H4 (cell line): ENCODE measurements at places on chromosomes 7 and 10. TPM values are rescaled to one million over a fixed set of nuclear protein-coding genes. Genes with fewer than 3 reads are reported as not detected.

DNA sequence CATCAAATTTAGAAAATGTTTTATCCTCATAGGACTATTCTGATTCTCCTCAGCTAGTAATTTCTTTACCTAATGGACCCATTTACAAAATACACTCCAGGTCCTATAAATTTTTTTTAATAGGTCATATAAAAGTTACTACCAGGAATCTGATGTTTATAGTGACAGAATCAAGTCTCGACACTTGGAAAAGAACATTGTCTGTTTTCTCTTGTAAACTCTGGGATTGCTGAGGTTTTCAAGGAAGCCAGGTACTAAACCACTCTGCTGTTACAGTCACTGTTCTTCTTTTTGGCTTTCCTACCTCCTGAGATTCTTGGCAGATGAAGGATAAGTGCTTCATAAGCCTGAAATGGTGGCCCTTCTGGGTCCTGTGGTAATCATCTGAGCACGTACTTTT lies 493.1 kb downstream of the AUTS2 start:
- DNase-seq = no peak

DNA sequence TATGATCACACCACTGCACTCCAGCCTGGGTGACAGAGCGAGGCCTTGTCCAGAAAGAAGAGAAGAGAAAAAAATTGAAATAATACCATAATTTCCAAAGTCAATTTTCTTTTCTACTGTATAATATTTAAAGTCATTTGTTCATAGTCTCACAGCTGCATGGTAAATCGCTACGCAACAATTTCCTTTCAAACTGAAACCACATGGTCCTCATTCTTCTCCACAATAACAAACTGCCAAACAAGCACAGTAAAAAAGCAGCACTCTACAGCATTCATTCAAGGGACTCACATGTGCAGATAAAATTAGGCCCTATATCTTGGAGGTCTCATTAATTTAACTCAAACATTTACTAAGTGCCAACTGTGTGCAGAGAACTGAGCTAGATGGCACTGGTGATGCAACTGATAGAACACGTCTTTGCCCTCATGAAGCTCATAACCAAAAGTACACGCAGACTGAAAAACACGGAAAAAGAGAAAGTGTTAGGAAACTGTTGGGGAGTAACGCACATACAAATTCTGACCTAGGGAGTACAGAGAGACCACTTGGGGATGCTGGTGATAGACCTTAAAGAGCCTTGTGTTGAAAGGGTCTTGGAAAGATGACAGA lies 68.4 kb upstream of the SRRM3 start:
- no peak for DNase-seq

GRCh38 chr7:89072081-89072480 lies 276.5 kb upstream of the TEX47 start:
- DNase-seq = no peak

- DNase-seq = no peak
Measured at GRCh38 chr10:37952043-37952755, 24.2 kb downstream of the ZNF25 start.

DNA sequence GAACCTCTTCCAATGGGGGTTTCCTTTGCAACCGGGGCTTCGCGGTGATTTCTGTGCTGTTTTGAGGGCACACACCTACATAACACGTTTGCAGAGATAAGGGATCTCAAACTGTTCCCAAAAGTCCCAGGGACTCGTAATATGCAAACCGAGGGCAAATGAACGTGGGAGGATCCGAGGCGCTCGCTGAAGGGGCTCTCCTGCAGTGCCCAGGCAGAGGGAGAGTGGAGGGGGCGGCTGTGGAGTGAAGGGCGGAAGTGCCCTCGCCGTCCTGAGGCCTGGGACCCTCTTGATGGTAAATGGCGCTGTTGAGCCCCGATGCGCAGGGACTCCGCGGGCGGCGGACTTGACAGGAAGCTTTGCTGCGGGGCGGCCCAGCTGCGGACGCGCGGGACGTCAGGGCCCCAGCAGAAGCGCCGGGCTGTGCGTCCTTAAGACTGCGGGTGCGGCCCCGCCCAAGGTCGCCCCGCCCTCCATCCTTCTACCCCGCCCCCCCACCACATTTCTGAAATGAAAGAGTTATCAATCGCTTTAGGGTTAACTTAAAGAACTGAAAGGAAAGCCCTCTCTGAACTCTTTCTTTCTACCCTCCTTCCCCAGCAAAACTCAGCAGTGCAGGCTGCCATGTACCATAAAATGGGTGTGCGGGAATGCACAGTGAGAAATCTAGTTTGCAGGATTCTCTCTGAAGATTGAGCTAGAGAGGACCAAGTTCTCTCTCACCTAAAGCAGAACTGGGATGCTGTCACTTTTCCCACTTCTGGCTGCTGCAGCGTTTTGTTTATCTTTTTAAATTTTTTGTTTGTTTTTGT lies 151.8 kb upstream of the YAE1 start:
- DNase-seq = peak; percentile 78

- no peak for DNase-seq
Measured at GRCh38 chr10:6256439-6256838, 53.7 kb downstream of the PFKFB3 start.

DNA sequence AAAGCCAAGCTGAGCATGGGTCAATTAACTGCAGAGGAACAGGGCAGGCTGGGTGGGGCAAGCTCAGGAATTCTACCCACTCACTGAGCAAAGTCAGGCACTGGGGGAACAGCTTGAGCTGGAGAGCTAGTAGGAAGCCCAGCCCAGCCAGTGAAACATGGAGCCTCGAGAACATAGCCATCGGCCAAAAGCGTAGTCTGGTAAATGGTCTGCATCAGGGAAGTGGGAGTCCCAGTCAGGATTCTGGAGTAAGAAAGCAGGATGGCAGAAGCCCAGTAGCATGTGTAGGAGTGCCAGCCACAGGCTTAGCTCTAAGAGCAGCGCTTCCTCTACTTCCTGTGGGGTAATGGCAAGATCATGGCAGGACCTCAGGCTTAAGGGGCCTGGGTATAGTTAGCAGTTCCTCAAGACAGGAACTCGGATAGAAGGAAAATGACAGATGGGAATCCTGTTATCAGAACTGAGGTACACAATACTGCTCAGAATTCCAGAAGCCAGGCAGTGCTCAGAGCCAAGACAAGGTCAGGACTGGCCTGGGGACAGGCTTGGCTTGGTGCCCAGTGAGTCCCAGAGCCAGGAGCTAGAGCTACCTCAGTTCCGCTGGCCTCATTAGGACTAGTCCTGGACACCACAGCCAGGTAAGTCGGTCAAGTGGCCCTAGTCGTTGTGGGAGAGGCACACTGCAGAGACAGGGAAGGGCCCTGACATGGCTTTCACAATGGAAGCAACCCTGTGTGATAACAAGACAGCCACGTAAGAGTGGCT lies 65.4 kb upstream of the MXI1 start:
- DNase-seq = no peak

DNA sequence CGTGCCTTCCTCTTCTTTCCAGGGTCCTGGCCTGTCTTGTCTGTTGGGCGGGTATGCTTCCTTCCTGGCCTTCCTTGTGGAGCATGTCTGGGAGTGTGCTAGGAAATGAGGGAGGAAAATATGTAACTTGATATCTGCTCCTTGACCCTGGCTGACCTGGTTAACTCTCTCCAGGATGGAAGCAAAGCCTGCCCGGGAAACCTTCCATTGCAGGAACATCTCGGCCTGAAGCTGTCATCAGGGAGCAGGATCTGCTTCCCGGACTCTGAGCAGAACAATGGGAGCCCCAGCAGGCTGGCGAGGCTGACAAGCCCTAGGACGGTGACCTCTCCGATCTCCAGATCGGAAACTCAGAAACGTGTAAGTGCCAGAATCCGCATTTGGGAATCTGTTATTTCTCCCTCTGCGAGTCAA lies 340.3 kb downstream of the FRMD4A start:
- no peak for DNase-seq

- no peak for DNase-seq
Measured at GRCh38 chr10:23692736-23693135, 253.9 kb downstream of the OTUD1 start.

DNA sequence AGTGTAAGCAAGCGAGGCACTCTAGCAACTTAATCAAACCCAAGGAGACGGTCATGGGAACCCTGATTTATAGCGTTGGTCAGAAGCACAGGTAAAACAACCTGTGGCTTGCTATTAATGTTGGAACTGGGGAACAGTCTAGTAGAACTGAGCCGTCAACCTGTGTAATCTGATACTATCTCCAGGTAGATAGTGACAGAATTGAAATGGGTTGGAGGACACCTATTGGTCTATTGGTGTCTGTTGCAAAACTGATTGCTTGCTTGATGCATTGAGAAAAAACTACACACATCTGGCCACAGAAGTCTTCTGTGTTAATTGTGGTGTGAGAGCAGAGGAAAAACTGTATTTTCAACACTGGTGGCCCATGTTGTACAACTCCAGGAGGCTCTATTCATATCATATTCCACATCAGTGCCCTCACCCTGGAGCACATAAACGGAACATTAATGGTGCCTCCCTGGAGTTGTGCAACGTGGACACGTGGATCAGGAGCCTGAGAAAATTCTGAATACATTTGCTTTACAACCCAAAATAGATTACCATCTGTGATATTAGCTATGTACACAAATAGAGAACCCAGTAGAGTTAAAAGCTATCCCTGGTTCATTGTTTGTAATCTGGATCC lies 112.2 kb downstream of the MYO3A start:
- DNase-seq = no peak

DNA sequence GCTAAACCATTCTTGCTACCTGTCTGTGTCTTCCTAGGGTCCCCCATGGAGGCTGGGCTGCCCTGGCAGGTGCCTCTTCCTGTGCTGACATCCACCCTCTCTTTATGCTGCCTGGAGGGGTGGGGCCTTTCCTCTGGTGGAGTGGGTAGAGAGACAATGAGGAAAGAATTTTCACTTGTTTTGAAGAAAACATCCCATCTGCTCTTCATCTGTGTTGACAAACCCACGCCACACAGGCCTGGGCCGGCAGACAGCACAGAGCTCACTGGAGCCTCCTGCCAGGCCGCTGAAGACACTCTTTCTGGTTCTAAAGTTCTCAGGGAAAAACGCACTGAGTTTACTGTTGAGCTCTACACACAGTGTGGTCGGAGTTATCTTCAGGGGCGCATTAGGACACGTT lies 328.2 kb downstream of the GLRX3 start:
- no peak for DNase-seq

DNA sequence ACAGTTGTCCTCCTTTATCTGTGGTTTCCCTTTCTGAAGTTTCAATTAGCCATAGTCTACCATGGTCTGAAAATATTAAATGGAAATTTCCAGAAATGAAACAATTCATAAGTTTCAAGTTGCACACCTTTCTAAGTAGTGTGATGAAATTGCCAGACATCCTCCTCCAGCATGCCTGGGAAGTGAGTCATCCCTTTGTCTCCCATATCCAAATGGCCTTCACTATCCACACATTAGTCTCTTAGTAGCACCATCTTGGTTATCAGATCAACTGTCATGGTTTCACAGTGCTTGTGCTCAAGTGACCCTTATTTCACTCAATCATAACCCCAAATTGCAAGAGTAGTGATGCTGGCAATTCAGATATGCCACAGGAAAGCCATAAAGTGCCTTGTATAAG lies 83.4 kb upstream of the PPP1R9A start:
- peak; percentile 68 for DNase-seq

ADGRA1 gene
- not detected in 2 replicates for total RNA-seq

MYPN gene
- total RNA-seq = 3.8 and 5.5 TPM in 2 replicates

CADPS2 gene
- total RNA-seq = 22.4 and 23.3 TPM in 2 replicates

LHFPL3 gene
- 0.43 TPM in 1 of 2 replicates, not detected in the other for total RNA-seq

SPAG6 gene
- 0.21 TPM in 1 of 2 replicates, not detected in the other for total RNA-seq
